Left hindlimb (tissue), 1 donor: ENCODE measurements at places on chromosomes 12 and 14.

GRCh38 chr12:49331380-49332222, 5.4 kb downstream of the C1QL4 start:
- peak; percentile 79 for DNase-seq

DNA sequence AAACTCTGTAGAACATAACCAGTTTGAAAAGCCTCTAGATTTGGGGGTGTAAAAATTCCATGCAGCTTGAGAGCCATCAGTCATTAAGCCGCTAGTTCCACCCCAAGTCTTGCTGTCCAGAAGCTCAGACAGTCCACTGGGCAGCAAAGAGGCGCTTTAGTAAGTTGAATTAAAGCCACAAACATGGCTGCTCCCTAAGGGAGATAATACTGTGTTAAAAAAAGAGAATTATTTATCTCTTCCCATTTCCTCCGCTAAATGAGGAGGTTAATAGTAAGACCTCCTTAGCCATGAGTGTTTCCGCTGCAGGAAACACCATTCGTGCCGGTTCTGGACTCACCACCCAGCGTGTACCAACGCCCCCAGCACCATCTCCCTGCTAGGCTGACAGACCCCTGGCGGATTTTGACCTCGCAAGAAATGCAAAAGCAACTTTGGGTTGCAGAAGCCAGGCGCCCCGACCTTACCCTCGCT, 536 bp downstream of the TM7SF3 start:
- DNase-seq: no peak

DNA sequence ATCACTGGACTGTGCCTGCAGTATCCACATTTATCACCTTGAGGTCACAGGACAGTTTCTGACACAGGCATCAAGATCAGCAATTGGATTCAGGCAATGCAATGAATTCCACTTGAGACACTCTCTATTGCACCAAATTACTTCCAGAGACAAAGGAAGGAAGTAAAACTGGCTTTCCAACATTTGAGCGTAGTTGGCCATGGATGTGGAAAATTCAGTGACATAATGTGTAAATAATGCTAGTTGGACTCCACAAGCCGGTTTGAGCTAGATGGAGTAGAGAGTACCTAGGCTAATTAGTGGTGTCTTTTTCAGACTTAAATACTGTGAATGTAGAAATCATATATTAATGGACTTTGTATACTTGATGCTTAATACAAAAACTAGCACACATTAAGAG, 168.3 kb upstream of the SYT1 start:
- no peak for DNase-seq

- no peak for DNase-seq
Observed at GRCh38 chr14:88204221-88204620, 118.8 kb downstream of the KCNK10 start.

GRCh38 chr14:101849125-101849524, 87.6 kb downstream of the PPP2R5C start:
- no peak for DNase-seq

GRCh38 chr12:46547421-46548354, 175.1 kb upstream of the SLC38A2 start:
- no peak for DNase-seq

- no peak for DNase-seq
Observed at GRCh38 chr12:83471341-83471740, 784.6 kb downstream of the TMTC2 start.

DNA sequence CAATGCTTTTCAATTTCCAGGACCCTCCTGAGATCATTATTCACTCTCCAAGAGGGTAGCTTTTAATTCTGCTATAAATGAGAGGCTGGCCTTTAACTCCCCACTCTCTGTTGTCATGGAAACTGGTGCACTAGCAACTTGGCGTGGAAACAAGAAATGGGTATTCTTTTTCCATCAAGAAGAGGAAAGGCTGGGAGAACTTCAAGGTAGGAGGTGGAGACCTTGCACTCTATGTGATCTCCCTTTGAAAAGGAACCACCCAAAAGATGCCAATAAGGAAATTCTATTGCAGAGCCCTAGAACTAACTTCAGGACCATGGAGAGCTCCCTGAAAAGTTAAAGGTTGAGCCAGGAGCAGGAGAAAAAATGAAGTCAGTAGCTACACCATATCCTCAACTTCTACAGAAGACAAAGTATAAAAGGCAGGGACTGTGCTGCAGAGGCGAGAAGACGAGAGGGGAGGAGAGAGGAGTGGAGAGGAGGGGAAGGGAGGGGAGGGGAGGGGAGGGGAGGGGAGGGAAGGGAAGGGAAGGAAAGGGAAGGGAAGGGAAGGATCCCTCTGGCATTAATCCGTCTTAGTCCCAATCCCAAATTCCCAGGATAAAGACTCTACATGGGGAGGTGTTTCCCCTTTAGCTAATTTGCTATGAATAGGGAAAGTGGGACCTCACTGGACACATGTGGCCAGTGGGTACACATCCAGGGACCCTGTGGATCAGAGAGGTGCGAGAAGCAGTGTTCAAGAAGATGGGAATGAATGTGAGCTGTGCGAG, 46.7 kb upstream of the FICD start:
- DNase-seq: no peak

GRCh38 chr12:122860040-122860853, 25.0 kb downstream of the HIP1R start:
- DNase-seq: peak; percentile 83

- no peak for DNase-seq
Observed at GRCh38 chr12:5027046-5027821, 16.4 kb upstream of the KCNA5 start.

GRCh38 chr12:70581208-70581607, 56.0 kb downstream of the PTPRB start:
- no peak for DNase-seq

DNA sequence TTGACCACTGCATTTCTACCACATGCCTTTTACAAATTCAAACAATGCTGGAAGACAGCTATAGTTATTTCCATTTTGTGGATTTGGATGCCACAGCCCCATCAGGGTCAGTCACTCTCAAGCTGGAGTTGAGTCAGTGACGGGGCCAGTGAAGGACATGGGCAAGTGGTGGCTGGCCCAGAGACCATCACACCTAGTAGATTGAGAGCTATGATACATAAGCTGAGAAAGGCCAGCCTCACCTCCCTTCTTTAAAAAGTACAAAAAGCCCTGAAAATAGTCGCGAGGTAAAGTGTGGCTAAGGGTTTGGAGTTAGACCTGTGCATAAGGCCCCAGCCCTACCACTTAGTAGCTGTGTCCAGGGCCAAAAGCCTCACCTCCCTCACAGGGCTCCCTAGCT, 4.1 kb downstream of the KCTD10 start:
- DNase-seq: no peak

- DNase-seq: no peak
Observed at GRCh38 chr14:103326078-103326477, 8.0 kb upstream of the EIF5 start.
